ENCODE measurements at places on chromosomes 11 and 22. TPM values are rescaled to one million over a fixed set of nuclear protein-coding genes. Genes with fewer than 3 reads are reported as not detected.

Gene PRG3
- not detected for total RNA-seq

Gene IFITM10
- 0.18 TPM for total RNA-seq

Gene HTR3B
- total RNA-seq = not detected

Gene RGL4
- total RNA-seq = 0.03 TPM

Gene FADD
- total RNA-seq = 17.7 TPM

Gene RASD2
- total RNA-seq = not detected

Gene GAL3ST3
- not detected for total RNA-seq

Gene KDELR3
- 2.2 TPM for total RNA-seq

Gene RBFOX2
- total RNA-seq = 136 TPM

Gene CHRDL2
- not detected for total RNA-seq

DNA sequence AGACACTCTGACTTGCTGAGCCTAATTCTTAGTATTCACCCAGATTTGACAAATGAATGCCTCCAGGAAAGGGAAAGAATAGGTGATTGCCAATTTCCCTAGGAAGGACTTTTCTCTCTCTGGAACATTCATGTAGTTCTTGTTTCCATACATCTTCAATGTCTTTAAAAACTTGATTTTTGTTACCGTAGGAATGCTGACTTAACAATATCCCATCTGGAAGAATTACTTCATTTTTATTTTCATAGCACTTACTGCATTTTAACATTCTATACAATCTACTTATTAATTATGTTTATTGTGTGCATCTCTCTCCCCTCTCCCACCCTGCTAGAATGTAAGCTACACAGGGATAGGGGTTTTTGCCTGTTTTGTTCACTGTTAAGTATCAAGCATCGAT, 66.6 kb downstream of the SLC5A12 start:
- no peaks in the 10 kb centered on the region for H3K36me3 ChIP-seq
- H3K4me3 ChIP-seq = no peak overlapping the region
- H3K4me1 ChIP-seq = no peaks in the 10 kb centered on the region

DNA sequence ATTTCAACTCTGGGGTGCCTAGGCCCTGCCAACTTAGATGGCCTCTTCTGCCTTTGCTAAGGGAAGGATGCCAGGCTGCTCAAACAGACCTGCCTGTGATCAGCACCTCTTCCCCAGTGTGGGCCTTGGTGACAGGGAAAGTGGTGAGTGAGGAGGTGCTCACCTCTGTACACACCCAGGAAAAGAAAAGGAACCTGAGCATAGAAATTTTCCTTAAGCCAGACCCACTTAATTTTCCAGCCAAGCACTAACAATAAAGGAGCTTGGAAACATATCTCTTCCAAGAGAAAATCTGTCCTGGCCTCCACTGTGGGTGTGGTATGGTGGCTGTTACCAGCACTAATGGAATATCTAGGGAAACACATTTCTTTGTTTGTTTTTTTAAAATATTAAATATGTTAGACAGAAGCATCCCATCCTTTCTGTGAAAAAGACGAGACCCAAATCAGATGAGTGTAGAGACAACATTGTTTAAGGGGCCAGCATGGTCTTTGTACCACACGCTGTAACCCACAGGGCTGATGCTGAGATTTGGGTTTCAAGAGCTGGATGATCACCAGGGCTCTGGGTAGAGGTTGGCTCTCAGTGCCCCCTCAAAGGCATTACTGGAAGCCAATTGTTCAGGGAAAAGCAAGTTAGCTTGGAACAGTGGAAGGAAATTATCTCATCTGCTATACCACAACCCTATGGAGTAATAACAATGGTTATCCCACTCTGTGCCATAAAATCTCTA, 472.2 kb downstream of the INSC start:
- H3K27me3 ChIP-seq = no peaks in the 10 kb centered on the region
- H3K27ac ChIP-seq = no peak overlapping the region
- H3K4me1 ChIP-seq = no peaks in the 10 kb centered on the region
- DNase-seq = no peak
- no peak overlapping the region for H3K4me3 ChIP-seq

DNA sequence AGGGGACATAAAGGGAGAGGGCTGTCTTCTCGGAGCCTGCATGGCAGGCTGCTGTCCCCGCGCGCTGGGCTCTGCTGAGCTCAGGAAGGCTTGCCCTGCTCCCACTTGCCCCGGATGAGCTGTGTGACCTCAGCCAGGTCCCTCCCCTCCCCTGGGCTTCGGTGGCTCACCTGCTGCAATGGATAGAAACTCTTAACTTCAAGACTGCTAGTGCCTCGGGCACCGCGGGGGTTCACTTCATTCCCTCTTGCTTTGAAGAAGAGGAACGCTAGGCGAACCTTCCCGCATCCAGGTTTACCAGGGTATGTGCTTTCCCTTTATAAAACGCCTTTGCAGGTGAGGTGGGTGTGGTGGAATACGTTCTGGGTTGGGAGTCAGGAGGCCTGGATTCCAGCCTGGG, 115.0 kb downstream of the PHF21B start:
- H3K4me1 ChIP-seq = no peaks in the 10 kb centered on the region
- no peaks in the 10 kb centered on the region for H3K27me3 ChIP-seq
- no peak overlapping the region for H3K27ac ChIP-seq
- H3K36me3 ChIP-seq = no peaks in the 10 kb centered on the region

DNA sequence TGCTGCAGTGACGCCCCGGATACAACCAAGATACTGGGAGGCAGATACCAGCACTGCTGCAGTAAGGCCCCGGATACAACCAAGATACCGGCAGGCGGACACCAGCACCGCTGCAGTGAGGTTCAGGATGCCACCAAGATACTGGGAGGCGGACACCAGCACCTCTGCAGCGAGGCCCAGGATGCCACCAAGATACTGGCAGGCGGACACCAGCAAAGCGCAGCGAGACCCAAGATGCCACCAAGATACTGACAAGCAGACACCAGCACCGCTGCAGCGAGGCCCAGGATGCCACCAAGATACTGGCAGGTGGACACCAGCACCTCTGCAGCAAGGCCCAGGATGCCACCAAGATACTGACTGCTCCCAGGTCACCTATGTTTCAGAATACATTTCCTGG, 225.2 kb downstream of the BRD1 start:
- no peaks in the 10 kb centered on the region for H3K4me1 ChIP-seq
- H3K36me3 ChIP-seq = no peaks in the 10 kb centered on the region
- no peak overlapping the region for H3K4me3 ChIP-seq
- H3K27ac ChIP-seq = no peak overlapping the region
- peaks cover 47% of the 10 kb centered on the region for H3K27me3 ChIP-seq

GRCh38 chr22:48369789-48370507, 1457.7 kb downstream of the BRD1 start:
- H3K4me1 ChIP-seq = no peaks in the 10 kb centered on the region
- H3K36me3 ChIP-seq = no peaks in the 10 kb centered on the region
- H3K27me3 ChIP-seq = peaks cover 25% of the 10 kb centered on the region
- no peak overlapping the region for H3K4me3 ChIP-seq
- no peak for DNase-seq
- H3K27ac ChIP-seq = no peak overlapping the region

GRCh38 chr11:122365610-122366360, 249.8 kb upstream of the BLID start:
- DNase-seq = no peak
- H3K36me3 ChIP-seq = no peaks in the 10 kb centered on the region
- H3K27ac ChIP-seq = no peak overlapping the region

GRCh38 chr11:114262681-114263512, 33.3 kb upstream of the NNMT start:
- no peaks in the 10 kb centered on the region for H3K27me3 ChIP-seq
- no peaks in the 10 kb centered on the region for H3K4me1 ChIP-seq
- H3K36me3 ChIP-seq = no peaks in the 10 kb centered on the region
- no peak overlapping the region for H3K27ac ChIP-seq

DNA sequence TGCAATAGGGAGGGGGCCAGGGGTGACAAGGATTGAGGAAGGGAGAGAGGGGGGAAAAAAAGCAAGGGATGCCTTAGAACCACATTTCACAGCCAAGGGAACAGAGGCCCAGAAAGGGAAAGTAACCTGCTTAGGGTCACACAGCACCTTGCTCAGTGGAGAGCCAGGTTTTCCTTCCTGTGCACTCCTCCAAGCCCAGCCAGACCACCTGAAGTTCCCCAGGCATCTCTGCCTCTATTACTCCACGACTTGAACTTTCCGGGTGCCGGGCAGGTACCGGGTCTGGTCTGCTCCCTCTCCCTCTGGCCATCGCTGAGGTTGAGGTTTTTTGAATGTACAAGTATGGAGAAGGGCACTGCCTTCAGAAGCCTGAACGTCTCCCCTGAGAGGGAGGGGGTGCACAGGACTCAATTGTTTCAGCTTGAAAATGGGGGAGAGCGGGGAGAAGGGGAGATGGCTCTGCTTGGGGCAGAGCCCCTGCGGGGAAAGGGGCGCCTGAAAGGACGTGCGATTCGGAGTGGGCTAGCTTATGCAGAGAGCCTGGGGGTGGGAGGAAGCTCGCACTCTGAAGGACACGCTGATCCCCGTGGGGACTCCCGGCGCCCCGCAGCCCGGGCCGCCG, 516 bp upstream of the SERPINH1 start:
- H3K36me3 ChIP-seq = no peaks in the 10 kb centered on the region
- peak overlapping the region; percentile 81 for H3K4me3 ChIP-seq
- H3K27me3 ChIP-seq = no peaks in the 10 kb centered on the region
- no peaks in the 10 kb centered on the region for H3K4me1 ChIP-seq

DNA sequence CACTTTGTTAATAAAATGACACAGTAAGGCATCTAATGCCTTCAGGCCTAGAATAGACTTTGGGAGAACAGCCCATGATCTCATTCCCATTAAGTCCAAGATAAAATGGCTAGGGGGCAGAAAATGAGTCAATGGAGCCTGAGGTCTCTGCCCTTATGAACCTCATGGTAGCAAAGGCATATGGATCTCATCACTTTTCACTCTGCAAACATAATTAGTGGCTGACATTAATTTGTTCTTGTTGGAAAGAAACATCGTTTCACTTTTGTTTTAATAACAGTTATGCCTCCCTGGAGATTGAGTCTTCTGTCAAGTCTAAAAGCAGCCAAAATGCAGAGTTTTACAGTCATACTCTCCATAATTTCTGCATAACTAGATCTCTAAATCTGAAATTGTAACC, 111.8 kb upstream of the API5 start:
- no peaks in the 10 kb centered on the region for H3K36me3 ChIP-seq
- no peak overlapping the region for H3K4me3 ChIP-seq
- H3K27me3 ChIP-seq = no peaks in the 10 kb centered on the region
- no peaks in the 10 kb centered on the region for H3K4me1 ChIP-seq

GRCh38 chr22:35601743-35602615, 15.2 kb downstream of the MB start:
- no peak overlapping the region for H3K27ac ChIP-seq
- peaks cover 10% of the 10 kb centered on the region for H3K4me1 ChIP-seq
- no peak overlapping the region for H3K4me3 ChIP-seq
- no peak for DNase-seq
- H3K27me3 ChIP-seq = no peaks in the 10 kb centered on the region
- H3K36me3 ChIP-seq = no peaks in the 10 kb centered on the region

DNA sequence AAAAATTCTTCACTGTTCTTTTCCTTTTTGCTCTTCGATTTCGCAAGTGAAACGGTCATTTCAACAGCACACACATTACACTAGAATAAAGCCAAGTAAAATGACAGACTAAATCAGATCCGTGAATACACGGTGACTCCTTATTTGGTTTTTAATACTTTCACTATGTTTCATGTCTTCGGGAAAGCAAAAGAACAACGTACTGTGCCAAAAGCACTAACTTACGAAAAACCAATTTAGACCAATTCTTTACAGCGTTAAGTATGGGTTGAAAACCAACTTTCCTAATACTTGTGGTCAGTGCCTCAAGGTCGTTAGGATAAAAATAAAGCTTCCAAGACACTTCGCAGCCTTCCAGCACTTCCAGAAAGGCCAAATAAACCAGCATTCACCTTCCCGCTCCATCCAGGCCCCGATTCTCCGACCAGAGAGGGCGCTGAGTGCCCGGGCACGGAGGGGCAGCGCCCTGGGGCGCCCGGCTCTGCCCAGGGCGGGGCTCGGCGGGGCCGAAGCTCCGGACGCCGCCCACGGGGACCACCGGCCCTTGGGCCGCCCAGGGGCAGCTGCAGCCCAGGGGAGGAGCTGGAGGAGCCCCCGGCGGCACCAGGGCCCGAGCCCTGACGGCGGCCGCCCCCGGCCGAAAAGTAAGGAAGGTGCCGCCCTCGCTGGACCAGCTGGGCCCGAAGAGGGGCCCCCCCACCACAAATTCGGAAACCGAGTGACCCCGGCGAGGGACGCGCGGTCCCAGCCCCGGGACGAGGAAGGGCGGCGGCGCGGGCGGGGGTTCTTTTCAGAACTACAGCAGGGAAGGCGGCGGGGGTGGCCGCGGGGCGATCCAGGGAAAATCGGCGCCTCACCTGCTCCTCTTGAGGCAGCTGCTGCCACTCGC, 499 bp downstream of the ATL3 start:
- H3K4me1 ChIP-seq = peaks cover 5% of the 10 kb centered on the region
- DNase-seq = peak; percentile 62
- H3K27me3 ChIP-seq = no peaks in the 10 kb centered on the region
- H3K4me3 ChIP-seq = peak overlapping the region; percentile 72
- no peaks in the 10 kb centered on the region for H3K36me3 ChIP-seq

DNA sequence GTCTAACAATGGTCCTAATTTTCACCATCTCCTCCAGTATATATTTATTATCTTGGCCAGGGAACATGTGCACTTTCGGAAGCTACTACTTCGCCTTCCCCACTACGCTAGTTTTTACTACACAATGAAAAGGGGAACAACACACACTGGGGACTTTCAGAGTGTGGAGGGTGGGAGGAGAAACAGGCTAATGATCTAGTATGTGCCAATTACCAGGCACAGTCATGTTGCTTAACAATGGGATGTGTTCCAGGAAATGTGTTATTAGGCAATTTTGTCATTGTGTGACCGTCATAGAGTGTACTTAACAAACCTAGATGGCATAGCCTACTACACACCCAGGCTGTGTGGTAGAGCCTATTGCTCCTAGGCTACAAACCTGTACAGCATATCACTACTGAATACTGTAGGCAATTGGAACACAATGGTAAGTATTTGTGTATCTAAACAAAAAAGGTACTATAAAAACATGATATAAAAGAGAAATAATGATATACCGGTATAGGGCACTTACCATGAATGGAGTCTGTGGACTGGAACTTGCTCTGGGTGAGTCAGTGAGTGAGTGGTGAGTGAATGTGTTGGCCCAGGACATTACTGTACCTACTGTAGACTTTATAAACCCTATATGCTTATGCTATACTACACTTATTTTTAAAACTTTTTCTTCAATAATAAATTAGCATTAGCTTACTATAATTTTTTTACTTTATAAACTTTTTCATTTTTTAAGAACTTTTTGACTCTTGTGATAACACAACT, 20.1 kb upstream of the CUL5 start:
- no peak for DNase-seq
- H3K36me3 ChIP-seq = no peaks in the 10 kb centered on the region
- H3K27ac ChIP-seq = no peak overlapping the region
- no peaks in the 10 kb centered on the region for H3K27me3 ChIP-seq

Data from SJCRH30 (cell line).